Spleen (tissue), 13 donors: ENCODE measurements at places on chromosomes 5 and 9. TPM values are rescaled to one million over a fixed set of nuclear protein-coding genes. Genes with fewer than 3 reads are reported as not detected.

Gene OR1J2
- total RNA-seq = not detected

Gene UNC13B
- total RNA-seq = 18.7 TPM

Gene ADRB2
- total RNA-seq = 21.7 TPM

Gene MCTP1
- 22.1 TPM for total RNA-seq

DNA sequence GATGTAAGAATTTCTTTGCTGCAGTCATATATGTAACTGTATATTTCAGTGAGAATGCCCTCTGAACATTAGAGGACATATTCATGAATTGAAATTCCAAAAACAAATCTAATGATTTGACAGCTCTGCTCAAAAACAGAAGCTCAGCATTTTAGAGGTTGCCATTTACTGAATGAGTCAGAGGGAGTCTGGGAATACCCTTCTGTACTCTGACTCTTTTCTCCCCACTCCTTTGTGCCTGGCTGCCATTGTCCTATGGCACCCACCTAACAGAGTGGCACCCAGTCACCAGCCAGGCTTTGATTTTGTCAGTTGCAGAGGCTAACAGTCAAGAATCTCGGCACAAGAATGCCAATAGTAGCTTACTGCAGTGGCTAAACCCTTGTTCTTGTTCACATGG, 133.6 kb downstream of the ATG10 start:
- no peak overlapping the region for H3K27ac ChIP-seq
- no peaks in the 10 kb centered on the region for H3K36me3 ChIP-seq
- no peak overlapping the region for H3K4me3 ChIP-seq
- H3K27me3 ChIP-seq = no peaks in the 10 kb centered on the region

DNA sequence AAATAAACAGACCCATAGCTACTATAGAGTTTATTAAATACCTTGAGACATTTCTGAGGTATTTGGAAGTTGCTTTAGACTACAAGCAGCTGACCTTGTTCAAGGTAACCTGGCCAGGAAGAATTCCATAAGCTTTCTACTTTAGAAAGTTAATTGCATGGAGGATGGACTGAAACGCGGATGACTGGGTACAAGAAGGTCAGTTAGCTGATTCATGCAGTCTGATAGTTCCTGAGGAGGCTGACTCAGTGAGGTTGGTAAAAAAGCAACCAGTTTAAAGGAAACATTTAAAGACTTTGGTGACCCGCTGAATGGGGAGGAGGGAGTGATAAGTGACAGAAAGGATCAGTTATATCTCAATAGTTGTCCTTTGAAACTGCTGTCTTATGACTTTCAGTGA, 670.1 kb upstream of the CDH9 start:
- no peaks in the 10 kb centered on the region for H3K36me3 ChIP-seq
- no peak for DNase-seq
- no peaks in the 10 kb centered on the region for H3K27me3 ChIP-seq
- no peaks in the 10 kb centered on the region for H3K4me1 ChIP-seq
- H3K27ac ChIP-seq = no peak overlapping the region

GRCh38 chr5:37582202-37582601, 203.1 kb downstream of the WDR70 start:
- peaks cover 3% of the 10 kb centered on the region for H3K36me3 ChIP-seq
- H3K27me3 ChIP-seq = no peaks in the 10 kb centered on the region
- DNase-seq = no peak
- no peaks in the 10 kb centered on the region for H3K4me1 ChIP-seq

DNA sequence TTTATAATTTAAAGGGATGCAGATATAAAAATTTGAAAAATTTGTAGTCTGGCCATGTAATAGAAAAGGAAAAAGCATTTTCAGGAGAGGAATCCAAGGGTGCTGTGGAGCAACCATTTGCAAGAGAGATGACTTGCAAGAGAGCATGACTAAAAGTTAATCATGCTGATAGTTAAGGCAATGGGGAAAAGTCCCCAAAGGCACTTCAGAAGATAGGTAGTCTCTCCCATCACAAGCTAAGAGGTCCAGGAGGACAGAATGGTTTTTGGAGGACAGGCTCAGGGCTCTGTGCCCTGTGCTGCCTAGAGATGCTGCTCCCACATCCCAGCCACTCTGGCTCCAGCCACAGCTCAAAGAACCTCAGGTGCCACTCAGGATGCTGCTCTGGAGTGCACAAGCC, 38.8 kb downstream of the DNAJB5 start:
- no peak for DNase-seq
- no peak overlapping the region for H3K27ac ChIP-seq
- H3K4me1 ChIP-seq = no peaks in the 10 kb centered on the region

DNA sequence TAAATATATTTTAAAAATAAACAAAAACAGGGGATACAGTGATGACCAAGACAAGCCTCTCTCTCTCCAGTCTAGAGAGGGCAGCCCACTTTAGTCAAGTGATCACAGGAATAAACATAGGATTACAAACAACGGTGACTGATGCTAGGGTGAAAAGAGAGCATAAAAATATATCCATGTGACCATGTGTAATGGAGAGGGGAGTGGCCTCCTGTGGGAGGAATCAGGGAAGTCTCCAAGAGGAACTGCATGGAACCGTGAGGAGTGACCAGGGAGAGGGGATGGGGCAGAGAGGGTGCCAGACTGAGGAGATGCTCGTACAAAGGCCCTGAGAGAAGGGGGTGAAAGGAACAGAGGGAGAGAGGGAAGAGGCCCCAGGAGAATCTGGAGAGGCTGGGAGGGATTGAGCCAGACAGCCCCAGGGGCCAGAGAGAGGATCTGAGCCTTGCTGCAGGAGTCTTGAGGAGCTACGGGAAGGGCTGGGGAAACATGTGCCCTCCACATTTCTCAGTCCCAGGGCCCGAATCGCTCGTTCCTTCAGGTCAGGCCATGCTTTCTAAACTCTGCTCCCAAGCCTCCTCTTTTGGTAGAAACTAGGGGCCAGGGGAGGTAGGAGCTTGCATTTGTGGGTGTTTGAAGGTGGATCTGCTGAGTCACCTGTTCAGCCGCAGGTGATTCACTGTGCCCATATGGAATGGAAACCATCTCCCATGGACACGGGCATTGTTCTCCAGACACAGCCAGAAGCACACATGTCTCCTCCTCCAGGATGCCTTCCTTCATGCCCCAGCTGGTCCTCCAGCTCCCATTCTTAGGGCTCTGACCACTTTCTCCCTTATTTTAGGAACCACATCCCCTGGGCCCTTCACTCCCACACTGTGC, 63.8 kb downstream of the PAX5 start:
- H3K27me3 ChIP-seq = peaks cover 2% of the 10 kb centered on the region
- H3K36me3 ChIP-seq = peaks cover 5% of the 10 kb centered on the region
- H3K27ac ChIP-seq = no peak overlapping the region
- H3K4me1 ChIP-seq = no peaks in the 10 kb centered on the region
- DNase-seq = no peak

DNA sequence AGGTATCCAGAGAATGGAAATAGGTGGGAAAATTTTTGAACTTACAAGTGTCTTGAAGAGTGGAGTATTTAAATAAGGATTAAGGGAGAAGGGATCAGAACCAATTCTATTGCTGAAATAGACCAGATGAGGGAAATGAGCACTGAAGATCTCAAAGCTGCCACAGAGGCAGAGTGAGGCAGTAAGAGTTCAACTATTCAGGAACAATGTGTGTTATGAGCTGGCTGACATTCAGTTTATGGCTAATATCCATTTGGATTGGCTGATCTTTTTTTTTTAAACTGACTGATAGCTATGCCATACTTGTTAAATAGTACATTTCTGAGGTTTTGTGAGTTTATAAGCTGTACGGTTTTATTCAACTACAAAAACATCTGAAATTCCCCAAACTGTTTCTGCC, 95.3 kb upstream of the GNA14 start:
- no peaks in the 10 kb centered on the region for H3K36me3 ChIP-seq
- no peaks in the 10 kb centered on the region for H3K4me1 ChIP-seq
- H3K4me3 ChIP-seq = no peak overlapping the region
- H3K27me3 ChIP-seq = no peaks in the 10 kb centered on the region
- no peak for DNase-seq

GRCh38 chr5:77628840-77629508, 9.5 kb downstream of the OTP start:
- DNase-seq = no peak
- no peak overlapping the region for H3K27ac ChIP-seq
- no peaks in the 10 kb centered on the region for H3K36me3 ChIP-seq
- no peak overlapping the region for H3K4me3 ChIP-seq

DNA sequence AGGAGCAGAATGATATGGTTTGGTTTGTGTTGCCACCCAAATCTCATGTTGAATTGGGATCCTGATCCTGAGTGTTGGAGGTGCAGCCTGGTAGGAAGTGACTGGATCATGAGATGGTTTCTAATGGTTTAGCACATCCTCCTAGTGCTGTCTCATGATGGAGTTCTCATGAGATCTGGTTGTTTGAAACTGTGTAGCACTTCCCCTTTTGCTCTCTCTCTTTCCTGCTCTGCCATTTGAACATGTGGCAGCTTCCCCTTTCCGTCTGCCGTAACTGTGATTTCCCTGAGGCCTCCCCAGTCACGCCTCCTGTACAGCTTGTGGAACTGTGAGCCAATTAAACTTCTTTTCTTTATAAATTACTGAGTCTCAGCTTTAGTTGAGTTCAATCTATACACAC, 756.8 kb upstream of the CDH6 start:
- H3K27me3 ChIP-seq = no peaks in the 10 kb centered on the region
- DNase-seq = no peak
- H3K36me3 ChIP-seq = no peaks in the 10 kb centered on the region
- no peaks in the 10 kb centered on the region for H3K4me1 ChIP-seq
- no peak overlapping the region for H3K27ac ChIP-seq

- H3K27me3 ChIP-seq = no peaks in the 10 kb centered on the region
- DNase-seq = no peak
- H3K27ac ChIP-seq = no peak overlapping the region
Observed at GRCh38 chr9:81492710-81493447, 196.5 kb downstream of the TLE1 start.

GRCh38 chr5:159341906-159342310, 11.6 kb upstream of the IL12B start:
- no peaks in the 10 kb centered on the region for H3K36me3 ChIP-seq
- peak; percentile 81 for DNase-seq
- no peak overlapping the region for H3K4me3 ChIP-seq
- no peaks in the 10 kb centered on the region for H3K27me3 ChIP-seq

GRCh38 chr9:96565671-96566497, 53.8 kb downstream of the CDC14B start:
- H3K27me3 ChIP-seq = no peaks in the 10 kb centered on the region
- H3K36me3 ChIP-seq = no peaks in the 10 kb centered on the region
- DNase-seq = no peak
- peak overlapping the region; percentile 68 for H3K4me3 ChIP-seq

DNA sequence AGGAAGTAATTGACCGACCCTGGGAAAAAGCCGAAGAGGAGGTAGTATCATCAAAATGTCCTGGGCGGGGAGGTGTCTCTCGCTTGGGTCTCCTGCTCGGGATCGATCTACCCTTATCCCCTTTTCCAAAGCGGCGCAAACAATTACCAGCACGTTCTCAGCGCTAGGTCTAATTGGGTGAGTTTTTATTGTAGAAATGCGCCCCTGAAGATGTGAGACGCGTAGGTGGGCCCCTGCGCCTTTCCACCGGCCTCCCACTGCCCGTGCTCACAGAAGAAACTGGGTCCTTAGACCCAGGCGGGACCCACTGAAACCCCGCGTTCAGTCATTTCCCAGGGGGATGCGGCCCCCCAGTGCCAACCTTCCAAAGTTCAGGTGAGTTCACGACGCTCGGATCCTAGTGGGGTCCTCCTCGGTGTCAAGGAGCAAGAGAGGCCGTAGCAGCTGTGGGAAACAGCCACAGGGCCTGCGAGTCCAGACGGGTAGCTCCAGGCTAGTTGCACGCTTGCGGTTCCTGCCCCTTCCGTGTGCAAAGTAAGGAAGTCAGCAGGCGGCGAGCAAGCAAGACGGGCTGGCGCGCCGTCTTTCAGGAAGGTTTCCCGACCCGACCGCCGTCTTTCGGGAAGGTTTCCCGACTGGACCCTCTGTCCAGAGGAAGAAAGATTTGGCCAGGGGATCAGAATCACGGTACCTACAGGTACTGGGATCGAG, 1.5 kb downstream of the SMIM32 start:
- H3K36me3 ChIP-seq = peaks cover 10% of the 10 kb centered on the region
- peaks cover 23% of the 10 kb centered on the region for H3K4me1 ChIP-seq
- no peak overlapping the region for H3K27ac ChIP-seq
- peaks cover 26% of the 10 kb centered on the region for H3K27me3 ChIP-seq

DNA sequence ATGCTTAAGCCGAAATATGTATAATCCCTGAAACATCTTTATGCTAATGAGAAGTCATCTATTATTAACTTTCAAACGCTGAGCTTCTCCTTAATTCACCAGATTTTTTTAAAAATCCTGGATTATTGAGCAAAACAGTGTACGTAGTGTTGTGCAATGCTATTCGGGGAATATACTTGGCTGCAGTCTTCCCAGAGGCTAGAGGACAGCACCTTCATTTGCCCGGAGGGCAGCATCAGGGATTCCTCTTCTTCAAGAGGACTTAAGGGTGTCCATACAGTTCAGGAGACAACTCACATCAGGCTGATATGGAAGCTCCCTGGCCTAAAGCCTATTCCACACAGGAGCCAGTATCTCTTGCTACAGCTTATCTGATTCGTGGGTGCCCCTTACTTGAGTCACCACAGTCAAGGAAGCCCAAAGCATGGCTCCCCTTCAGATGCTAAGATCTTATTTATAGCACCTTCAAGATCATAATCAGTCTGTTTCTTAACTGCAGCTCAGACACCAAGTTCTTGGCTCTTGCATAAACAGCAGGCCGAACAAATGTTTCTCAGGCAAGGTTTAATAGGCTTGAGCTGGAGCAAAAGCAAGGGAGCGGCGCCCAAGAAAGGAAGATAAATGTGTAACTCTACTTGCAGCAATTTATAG, 29.4 kb downstream of the NUTM2F start:
- peaks cover 16% of the 10 kb centered on the region for H3K36me3 ChIP-seq
- no peak overlapping the region for H3K27ac ChIP-seq
- H3K4me1 ChIP-seq = no peaks in the 10 kb centered on the region
- DNase-seq = no peak
- no peak overlapping the region for H3K4me3 ChIP-seq

DNA sequence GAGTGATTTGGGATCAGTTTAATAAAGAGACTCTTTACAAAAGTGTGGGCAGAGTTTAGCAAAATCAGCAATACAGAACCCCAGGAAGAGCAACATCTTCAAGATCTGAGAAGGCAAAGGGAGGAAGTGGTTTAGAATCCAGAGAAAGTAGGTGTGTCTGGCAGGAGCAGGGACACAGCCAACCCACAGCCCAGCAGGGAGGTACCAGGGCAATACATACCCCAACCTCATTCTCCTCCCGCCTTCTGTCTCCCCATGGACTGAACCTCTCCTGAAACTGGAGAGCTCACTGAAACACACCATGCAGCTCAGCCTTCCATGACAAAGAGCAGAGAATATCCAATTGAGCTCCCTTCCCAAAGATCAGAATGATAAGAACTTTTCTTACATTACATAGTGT, 283.4 kb downstream of the PRELID2 start:
- H3K4me1 ChIP-seq = no peaks in the 10 kb centered on the region
- no peak for DNase-seq
- no peaks in the 10 kb centered on the region for H3K36me3 ChIP-seq
- no peak overlapping the region for H3K27ac ChIP-seq

GRCh38 chr5:97365163-97365845, 182.3 kb upstream of the RIOK2 start:
- no peaks in the 10 kb centered on the region for H3K27me3 ChIP-seq
- no peak overlapping the region for H3K4me3 ChIP-seq
- no peak for DNase-seq
- H3K27ac ChIP-seq = no peak overlapping the region
- no peaks in the 10 kb centered on the region for H3K4me1 ChIP-seq

GRCh38 chr5:178284996-178285395, 52.4 kb upstream of the PHYKPL start:
- peak; percentile 45 for DNase-seq
- no peaks in the 10 kb centered on the region for H3K36me3 ChIP-seq
- peaks cover 8% of the 10 kb centered on the region for H3K27me3 ChIP-seq
- H3K4me3 ChIP-seq = no peak overlapping the region
- no peak overlapping the region for H3K27ac ChIP-seq
- H3K4me1 ChIP-seq = peaks cover 3% of the 10 kb centered on the region
